ENCODE measurements at places on chromosomes 13 and 19. TPM values are rescaled to one million over a fixed set of nuclear protein-coding genes. Genes with fewer than 3 reads are reported as not detected.

ZNF677 gene
- total RNA-seq, result 57.5 TPM

ZNF358 gene
- total RNA-seq, result 86.1 TPM

KIR3DL1 gene
- total RNA-seq, result not detected

WDR88 gene
- total RNA-seq, result not detected

FOXA3 gene
- total RNA-seq, result 23.5 TPM

TEX29 gene
- total RNA-seq, result 0.44 TPM

- no peak for DNase-seq
Observed at GRCh38 chr13:95571941-95572340, 19.4 kb downstream of the CLDN10 start.

- no peak for DNase-seq
Observed at GRCh38 chr13:47117268-47117667, 220.4 kb upstream of the HTR2A start.

GRCh38 chr13:46035066-46035465 is 17.5 kb downstream of the ZC3H13 start:
- DNase-seq, result no peak

DNA sequence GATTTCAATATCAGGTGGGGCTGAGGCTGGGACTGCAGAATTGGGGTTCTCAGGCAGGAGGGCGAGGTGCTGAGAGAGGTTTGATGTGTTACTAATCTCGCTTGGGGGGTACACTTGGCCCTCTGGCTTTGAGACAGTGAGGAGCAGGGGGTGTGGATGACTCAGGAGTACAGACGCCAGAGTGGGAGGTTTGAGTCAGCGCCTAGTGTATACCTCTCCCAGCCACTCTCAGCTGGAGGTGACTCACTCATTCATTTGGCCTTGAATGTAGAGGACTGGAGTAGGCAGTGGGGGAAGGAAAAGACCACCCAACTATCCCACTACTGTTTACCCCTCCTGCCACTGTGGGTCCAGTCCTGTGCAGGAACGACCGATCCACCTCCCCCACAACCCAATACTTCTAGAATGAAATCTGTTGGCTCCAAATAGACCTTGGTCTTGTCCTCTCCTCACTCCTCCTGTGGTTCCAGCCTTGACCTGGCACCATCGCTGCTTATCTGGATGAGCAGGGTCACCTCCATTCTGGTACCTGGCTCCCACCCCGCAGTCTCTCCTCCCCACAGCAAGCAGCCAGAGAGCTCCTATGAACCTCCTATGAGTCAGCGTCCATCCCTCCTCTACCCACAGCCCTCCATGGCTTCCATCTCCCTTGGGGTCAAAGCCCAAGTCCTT is 20.1 kb upstream of the ZNRF4 start:
- no peak for DNase-seq

GRCh38 chr13:102904408-102904862 is 58.6 kb downstream of the ERCC5 start:
- DNase-seq, result no peak

- DNase-seq, result no peak
Observed at GRCh38 chr19:1231729-1232637, 5.8 kb downstream of the CBARP start.
